ENCODE measurements at places on chromosomes 2 and 18.

DNA sequence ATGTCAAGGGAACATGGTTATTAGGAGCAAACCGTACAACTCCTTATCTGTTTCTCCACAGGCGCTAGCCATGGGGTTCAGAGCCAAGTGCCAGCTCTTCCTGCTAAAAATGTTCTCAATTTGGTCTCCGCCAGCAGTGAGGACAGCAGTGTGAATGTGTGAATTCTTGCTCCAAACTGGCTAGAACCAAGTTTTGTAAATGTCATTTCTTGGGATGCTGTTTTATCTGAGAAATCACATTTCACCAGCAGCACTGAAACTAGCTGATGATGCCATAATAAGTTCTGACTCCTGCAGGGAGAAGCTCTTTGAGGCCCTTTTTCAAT is 140.6 kb upstream of the LGALSL start:
- DNase-seq, result no peak

GRCh38 chr18:52567360-52567759 is 227.4 kb downstream of the DCC start:
- DNase-seq, result no peak

- no peak for DNase-seq
Measured at GRCh38 chr2:221350616-221351015, 221.5 kb downstream of the EPHA4 start.

DNA sequence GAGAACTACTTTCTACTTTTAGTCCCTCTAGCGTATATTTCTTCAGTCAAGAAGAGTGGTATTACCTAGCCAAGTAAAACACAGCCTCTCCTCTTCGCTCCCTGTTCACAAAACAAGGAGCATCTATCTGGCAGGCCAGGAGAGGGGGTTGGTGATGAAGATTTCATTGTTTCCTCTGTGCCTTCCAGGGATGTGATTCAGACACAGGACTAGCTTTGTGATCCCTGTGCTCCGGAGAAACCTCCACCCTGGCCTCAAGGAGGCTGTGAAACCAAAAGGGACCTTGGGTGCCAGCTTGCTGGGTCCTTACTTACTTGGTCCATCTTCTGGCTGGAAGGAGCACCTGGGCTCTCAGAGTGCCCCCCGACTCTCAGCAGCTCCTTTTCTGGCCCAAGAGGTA is 5.7 kb downstream of the RHOB start:
- DNase-seq, result no peak

- DNase-seq, result no peak
Measured at GRCh38 chr2:5145801-5146200, 546.4 kb upstream of the SOX11 start.

DNA sequence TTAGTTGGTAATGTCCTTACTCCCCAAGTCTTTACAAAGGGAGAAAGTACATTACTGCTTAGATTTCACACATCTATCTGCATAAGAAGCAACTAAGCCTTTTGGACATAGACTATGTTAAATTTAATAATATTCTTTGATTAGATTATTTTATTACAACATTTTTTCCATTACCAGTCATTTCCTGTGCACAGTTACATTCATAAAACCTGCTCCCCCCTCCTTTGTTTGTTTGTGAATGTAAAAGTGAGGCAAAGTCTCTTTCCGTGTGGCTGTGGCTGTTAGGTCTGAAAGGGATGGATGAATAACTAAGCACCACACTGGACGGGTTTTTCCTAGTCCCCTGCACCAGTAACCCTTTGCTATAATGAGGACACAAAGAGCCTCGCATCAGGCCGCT is 9.6 kb downstream of the PTGR3 start:
- no peak for DNase-seq

DNA sequence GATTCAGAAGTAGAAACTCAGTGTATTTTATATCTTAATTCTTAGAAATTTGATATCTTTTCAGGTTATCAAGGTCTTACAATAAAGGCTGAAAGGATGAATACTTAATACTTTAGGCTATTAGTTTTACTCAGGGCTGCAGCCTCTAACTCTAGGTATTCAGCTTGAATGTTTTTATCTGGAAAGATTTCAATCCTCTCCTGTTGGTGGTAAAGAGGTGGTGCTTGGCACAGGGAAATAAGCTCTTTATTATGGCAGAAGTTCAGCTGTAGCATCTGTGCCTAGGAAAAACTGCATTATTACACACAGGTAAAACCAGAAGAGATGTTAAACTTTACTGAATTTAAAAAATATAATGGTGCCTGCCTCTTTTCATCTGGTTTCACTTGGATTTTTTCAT is 11.1 kb downstream of the ACVR2A start:
- DNase-seq, result no peak

DNA sequence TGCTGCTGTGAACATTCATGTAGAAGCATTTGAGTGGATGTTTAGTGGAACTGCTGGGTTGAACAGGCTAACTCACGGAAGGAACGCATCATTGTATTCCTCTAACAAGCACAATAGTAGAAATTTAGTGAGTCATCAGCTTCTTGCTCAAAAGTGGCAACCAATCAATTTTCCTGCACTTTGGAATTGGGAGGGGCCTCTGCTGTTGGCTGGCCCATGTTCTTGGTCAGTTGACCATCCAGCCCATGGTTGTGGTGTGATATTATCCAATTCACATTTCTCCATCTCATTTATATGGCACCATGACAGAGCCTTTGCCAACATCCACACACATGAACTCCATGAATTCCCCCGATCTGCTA is 95.0 kb downstream of the TNFRSF11A start:
- DNase-seq, result peak; percentile 8

DNA sequence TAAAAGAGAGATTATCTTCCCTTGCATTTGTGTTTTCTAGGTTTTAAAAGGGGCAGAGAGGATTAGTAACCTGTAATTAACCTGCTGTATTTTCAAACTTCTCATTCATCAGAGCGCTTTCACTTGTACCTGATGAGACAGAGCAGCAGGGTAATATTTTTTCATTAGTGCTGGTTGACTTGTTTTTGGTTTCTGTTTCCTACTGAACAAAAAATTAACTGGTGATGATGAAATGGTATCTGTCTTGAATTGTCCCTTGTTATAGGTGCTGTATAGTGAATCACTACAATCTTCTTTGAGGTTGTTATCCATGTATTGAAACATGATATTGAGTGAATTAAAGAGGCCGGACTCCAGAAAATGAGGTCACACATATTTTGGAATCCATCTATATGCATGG is 37.9 kb downstream of the CDH20 start:
- no peak for DNase-seq

- no peak for DNase-seq
Measured at GRCh38 chr2:3348767-3349166, 28.9 kb downstream of the EIPR1 start.

- DNase-seq, result no peak
Measured at GRCh38 chr2:219426534-219427136, 8.0 kb upstream of the SPEG start.

DNA sequence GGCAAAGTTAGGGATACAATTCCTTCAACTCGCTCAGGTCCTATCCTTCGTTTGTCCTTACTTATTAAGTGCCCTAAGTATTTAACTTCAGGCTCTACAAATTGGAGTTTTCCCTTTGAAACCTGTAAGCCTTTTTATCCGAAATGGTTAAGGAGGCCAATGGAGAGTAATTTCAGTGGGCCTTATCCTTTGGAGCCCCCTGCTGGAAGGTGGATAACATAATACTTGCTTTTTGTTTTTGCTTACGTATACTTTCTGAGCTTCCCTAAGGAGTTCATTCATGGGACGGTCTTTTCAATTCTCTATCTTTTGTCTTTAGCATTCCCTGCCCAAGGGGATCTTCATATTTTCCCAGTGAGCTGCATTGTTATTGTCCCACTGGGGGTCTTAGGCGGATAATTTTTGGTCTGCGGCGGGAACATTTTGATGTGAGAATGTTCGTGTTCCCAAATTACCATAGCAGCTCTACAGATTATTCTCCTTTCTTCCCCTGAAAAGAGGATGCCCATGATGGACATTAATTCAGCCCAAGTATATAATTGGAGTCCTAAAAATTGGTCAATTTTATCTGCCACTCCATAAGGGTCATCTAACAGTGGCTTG is 34.4 kb upstream of the TRAPPC8 start:
- DNase-seq, result peak; percentile 14

GRCh38 chr2:77566582-77566981 is 44.4 kb upstream of the LRRTM4 start:
- DNase-seq, result no peak

- no peak for DNase-seq
Measured at GRCh38 chr2:240170354-240170735, 29.9 kb upstream of the OTOS start.

DNA sequence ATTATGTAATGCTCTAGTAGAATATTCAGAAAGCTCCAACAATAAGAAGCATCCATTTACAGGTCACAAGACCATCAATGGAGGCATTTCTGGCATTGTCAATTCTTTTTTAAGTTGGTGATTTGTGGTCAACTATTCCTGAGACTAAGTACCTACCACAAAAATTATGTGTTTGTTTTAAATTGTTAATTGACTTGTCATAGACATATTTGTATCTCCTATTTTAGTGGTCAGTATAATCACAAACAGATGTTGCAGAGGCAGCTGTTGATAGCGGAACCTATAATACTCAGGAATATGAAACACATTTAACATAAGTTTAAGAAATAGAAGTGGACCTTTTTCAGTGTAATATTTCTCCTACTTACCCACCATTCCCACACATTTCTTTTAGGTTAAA is 430.1 kb downstream of the CCDC85A start:
- DNase-seq, result no peak

GRCh38 chr18:23438046-23438377 is 15.1 kb upstream of the RIOK3 start:
- no peak for DNase-seq

DNA sequence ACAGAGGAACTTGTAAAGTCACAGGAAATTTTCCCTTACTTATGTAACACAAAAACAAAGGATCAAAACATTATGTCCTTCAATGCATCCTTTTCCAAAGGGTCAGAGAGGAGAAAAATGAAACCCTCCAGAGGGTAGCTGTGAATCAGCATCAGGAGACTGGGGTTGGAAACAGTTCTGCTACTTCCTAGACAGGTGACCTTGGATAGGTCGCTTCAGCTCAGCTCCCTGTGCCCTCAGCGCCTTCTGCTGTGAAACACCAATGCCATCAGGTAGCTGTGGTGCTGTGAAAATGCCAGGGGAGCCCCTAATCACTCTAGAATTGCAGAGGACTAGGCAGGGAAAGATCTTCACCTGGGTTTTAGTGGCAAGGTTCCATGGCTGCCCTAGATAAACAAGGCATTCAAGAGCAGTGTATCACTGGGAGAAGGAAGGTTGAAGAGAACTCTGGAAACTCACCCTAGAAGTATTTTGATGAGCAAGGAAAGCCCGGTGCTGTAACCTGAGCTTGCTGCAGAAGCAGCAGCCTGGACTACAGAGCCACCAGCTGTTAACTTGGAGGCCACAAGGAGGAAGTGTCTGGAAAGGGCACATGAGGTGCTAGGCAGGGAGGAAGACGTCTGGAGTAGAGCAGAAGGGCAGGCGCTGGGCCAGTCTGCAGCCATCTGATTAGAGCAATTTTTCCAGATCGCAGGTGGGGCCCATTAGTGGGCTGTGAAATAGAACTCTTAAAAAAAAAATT is 100.7 kb upstream of the MCFD2 start:
- DNase-seq, result no peak

DNA sequence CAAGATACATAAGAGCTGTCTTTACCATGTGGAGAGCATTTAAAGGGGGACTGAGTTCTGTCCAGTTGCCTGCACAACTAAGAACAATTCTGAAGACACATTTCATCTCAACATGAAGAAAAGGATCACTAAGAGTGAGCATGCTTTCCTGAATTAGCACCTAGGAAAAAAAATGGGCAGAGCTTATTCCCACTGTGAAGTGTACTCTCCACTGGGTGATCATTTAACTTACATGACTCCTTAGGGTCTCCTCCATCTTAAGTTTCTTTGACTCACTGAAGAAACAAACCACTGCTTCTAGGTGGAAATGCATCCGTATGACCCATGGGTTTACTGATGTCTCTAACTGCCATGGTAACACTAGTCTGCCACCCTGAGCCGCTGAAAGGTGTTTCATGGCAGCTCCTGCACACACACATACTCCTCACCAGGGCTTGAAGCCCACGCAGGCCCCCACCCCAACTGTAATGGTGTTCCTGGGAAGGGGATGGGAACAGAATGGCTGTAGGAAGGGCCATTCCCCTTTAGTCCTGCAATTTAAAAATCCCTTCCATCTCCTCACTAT is 27.1 kb downstream of the HDLBP start:
- DNase-seq, result no peak

GRCh38 chr2:43027097-43027873 is 199.1 kb downstream of the ZFP36L2 start:
- no peak for DNase-seq

DNA sequence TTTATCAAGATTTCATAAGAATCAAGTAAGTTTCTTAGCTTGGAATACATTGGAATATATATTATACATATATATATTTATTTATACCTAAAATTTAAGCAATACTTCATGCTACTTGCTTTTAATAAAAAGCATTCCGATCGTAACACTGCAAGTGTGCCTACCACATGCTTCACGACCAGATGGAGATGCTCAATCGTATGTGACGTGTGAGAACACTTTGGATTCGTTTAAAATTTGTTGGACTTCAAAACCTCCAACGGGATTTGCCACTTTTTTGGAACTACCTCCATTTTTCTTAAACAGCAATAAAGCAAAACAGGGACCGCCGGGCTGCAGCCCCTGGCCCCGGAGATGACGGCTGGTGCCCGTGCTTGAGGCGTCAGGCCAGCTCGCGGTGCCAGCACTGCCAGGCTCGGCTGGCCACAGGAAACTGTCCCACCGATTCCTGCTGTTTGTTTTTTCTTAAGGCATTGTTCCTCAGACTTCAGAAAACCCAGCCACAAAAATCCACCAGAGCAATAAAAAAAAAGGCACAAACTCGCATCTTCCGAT is 204.1 kb downstream of the TWIST2 start:
- DNase-seq, result no peak

DNA sequence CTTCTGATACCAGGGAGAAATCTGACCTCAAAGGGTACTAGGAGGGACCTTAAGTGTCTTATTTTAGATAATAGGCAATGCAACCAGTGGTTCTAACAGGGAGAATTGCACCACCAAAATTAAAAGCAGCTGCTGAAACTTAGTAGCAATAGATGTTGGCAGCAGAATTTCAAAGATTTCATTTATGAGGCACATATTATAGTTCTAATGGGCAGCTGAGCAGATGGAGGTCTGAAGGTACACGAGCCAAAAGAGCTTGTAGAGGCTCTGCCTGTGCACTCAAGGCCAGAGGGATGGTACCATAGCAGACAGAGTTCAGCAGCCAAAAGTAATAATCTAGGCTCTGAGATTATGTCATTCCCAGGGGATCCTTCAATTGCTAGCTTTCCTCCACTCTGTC is 87.3 kb upstream of the NCKAP5 start:
- DNase-seq, result no peak

DNA sequence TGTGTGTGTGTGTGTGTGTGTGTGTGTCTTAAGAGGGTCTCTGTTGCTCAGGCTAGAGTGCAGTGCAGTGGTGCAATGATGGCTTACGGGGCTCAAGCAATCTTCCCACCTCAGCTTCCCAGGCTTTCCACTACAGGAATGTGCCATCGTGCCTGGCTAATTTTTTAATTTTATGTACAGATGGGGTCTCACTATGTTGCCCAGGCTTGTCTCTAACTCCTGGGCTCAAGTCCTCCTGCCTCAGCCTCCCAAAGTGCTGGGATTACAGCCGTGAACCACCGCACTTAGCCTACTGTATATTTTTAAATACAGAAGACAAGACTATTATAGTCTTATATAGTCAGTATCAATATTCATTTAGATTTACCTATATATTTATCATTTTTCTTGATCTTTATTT is 220.1 kb upstream of the STON1 start:
- DNase-seq, result no peak
